ENCODE measurements at places on chromosomes 2 and 18.
A peak's percentile ranks its signal among the peaks of the same experiment; 100 is the strongest.

GRCh38 chr2:34848691-34849090 is 1249.6 kb upstream of the FAM98A start:
- no peak for DNase-seq

- no peak for DNase-seq
These were observed 102.0 kb upstream of the CXCR4 start for GRCh38 chr2:136219963-136220362.

GRCh38 chr2:69061525-69061924 is 48.5 kb downstream of the ANTXR1 start:
- DNase-seq: no peak

DNA sequence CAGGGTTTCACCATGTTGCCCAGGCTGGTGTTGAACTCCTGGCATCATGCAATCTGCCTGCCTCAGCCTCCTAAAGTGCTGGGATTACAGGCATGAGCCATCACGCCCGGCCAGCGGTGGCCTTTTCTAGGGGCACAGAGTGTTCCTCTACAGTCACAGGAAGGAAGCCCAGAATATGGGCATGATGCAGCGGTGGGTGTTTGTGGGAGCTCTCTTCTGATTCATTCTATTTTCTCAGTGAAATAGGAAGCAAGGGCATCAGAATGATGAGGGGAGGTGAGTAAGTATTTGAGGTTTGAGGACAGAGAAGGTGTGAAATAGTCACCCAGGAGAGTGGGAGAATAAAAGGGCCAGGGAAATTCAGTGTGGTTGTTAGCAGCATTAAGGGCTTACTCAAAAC is 70.3 kb upstream of the PSME4 start:
- peak; percentile 78 for DNase-seq
